ENCODE measurements at places on chromosomes 6 and 20.

GRCh38 chr6:130136798-130137197 lies 86.0 kb downstream of the SAMD3 start:
- DNase-seq: no peak

GRCh38 chr6:12528581-12529363 lies 187.8 kb upstream of the PHACTR1 start:
- no peak for DNase-seq

DNA sequence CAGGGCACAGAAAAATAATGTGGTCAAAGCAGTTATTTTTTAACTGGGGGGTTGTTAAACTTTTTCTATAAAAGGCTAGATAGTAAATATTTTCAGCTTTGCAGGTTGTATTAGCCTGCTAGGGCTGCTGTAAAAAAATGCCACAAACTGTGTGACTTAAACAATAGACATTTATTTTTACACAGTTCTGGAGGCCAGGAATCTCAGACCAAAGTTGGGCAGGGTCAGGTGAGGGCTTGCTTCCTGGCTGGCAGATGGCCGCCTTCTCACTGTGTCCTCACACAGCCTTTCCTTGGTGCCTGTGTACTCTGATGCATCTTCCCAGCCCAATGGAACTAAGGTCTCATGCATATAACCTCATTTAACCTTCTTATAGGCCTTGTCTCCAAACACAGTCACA lies 294.7 kb downstream of the PTPRT start:
- DNase-seq: no peak

DNA sequence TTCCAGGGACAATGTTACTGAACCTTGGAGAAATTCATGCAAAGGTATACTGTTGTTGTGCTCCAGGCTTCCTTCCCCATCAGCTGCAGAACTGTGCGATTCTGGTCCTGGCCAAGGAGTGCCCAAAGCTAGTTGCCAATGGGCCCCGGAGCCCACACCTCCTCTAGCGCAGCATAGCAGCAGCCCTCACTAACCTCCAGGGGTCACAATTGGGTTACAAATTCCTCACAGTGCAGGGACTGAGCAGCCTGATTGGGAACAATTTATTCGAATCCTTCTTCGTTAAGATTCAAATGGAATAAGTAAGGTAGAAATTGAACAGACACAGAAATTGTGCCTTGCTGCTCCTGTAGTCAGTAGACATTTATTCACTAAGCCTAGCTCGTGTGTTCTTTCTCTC lies 284.9 kb downstream of the PRKN start:
- DNase-seq: no peak

DNA sequence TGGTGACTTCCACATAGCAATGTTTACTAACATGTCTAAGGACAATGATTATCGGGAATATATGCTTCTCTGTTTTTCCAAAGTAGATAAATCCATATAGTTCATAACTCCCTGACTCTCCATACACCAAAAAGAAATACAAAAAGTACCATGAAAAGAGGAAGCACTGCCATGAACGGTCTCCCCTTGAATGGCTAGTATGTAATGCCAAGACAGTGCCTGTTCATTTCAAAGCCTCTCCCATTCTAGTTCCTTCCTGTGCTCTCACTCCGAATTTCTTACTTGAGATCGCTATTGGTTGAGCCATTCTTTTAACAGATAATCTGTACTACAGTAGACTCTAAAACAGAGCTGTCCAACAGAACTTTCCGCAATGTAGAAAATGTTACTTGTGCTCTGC lies 54.8 kb upstream of the EDN1 start:
- DNase-seq: no peak

GRCh38 chr20:49768204-49769047 lies 44.2 kb upstream of the SLC9A8 start:
- DNase-seq: no peak

GRCh38 chr20:63594043-63594561 lies 20.1 kb upstream of the HELZ2 start:
- no peak for DNase-seq
